ENCODE measurements at places on chromosomes 3 and 15.

DNA sequence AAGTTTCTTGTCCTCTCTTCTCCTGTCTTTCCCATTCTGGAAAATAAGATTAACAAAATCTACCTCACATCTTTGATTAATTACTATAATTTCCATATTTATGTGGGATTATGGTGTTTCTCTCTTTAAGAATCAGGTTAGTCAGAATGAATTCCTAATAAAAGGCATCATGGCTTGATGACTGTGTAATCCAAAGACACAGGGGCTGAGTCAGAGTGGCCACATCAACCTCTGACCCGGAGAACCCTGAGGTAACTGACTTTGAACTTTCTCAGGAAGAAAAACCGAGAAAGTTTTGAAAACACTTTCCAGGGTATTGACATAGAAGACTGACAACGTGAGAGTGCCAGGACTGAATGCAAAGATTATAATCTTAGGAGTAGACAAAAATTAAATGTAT, 170.3 kb upstream of the MCTP2 start:
- DNase-seq: no peak

GRCh38 chr3:99783011-99783573, 34.6 kb upstream of the CMSS1 start:
- no peak for DNase-seq

DNA sequence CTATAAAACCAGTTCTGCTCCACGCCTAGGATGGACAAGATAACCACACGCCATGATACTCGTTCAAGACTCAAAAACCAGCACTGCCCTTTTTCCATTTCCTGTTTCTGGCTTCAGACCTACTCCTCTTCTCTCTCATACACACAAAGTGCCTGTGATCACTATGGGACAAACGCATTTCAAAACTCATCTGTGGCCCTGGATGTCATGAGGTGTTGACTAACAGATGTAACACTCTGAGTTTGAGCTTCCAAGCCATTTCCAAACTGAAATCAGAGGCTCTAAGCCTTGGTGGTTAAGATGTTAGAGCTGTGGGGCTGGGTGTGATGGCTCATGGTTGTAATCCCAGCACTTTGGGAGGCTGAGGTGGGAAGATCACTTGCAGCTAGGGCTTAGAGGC, 55.7 kb upstream of the LMOD3 start:
- DNase-seq: no peak

DNA sequence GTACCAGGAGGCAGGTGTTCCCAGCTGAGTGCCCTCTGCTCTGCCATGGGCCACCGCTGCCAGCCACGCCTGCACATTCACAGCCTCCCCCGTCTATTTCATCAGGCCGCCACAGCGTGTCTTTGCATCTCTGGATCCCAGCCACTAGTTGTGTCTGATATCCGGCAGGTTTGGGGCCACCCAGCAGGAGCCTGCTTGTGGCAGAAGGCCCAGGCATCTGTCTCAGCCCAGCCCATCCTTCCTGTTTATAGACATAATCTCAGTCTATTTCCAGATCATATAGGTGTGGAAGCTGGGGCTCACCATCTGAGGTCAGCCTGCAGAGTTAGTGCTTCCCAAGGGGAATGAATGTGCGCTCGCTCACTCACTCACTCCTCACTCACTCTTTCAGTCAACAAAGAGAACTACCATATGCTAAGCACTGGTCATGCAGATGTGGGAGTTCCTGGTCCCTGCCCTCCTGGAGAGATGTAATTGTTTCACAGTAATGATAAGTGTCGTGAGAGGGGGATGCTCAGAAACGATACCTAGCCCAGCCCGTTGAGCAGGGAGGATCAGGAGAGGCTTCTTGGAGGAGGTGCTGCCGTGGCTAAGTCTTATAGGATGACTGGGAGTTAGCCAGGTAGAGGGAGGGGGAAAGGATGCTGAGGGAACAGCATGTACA, 60.6 kb downstream of the FGD5 start:
- no peak for DNase-seq

DNA sequence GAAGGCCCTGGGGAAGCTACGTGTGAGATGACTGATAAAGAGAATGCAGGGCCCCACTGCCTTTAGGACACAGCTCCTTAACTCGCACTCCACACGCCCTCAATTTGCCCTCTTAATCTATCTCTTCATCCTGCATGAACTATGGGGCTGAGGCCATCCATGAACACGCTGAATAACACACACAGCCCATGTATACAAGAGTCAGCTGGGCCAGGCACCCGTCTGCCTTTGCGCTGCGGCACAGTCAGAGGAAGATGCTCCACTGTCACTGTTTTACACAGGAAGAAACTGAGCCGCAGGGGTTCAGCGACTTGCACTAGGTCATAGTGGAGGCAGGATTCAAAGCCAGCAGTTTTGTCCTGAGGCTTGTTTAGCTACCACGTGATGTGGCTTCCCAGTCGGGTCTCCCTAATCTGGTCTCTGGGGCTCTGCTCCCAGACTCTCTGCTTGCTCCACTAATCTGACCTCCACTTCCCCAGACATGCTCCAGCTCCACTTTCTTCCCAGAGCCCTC, 43.9 kb downstream of the TLE3 start:
- no peak for DNase-seq

GRCh38 chr15:100186960-100187359, 154.8 kb downstream of the ADAMTS17 start:
- DNase-seq: no peak

Measured in iPS DF 19.7 (cell line).